ENCODE measurements at places on chromosomes 12 and 14.

DNA sequence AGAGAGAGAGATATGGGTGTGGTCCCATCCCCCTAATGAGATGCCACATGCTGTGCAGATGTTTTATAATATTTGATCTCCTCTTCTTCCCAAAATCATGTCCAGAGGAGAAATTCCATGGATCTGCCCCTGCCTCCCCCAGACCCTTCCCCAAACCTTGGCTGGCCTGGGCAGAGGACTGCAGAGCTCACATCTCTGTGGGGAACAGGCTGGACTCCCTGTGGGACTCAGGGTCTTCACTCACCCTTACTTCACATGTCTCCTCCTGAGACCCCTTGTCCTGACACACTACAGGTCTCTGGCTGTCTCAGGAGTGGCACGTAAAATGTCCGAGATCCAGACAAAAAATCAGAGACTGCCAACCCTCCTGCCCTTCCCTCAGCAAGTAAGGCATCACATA lies 76.0 kb upstream of the CAPRIN2 start:
- DNase-seq, result no peak

- no peak for DNase-seq
Measured at GRCh38 chr14:22830443-22831010, 840 bp downstream of the MRPL52 start.

DNA sequence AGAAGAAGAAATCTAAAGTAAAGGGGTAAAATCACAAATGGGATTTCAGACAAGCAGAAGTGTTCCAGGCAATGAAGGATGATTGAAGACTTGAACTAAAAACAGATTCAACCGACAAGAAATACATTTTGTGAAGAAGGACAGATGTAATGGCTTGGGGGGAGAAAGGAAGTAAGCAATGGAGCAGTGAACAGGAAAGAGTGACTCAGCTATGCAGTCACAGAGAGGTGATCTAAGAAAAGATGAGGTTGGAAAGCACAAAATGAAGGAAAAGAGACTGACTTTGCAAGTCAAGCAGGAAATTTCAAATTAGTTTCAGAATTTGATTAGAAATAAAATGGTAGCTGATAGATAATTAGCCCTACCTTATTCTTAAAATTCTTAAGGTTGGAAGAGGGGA lies 66.5 kb downstream of the PUS7L start:
- no peak for DNase-seq

GRCh38 chr12:10501030-10501429 lies 4.7 kb upstream of the EIF2S3B start:
- no peak for DNase-seq

DNA sequence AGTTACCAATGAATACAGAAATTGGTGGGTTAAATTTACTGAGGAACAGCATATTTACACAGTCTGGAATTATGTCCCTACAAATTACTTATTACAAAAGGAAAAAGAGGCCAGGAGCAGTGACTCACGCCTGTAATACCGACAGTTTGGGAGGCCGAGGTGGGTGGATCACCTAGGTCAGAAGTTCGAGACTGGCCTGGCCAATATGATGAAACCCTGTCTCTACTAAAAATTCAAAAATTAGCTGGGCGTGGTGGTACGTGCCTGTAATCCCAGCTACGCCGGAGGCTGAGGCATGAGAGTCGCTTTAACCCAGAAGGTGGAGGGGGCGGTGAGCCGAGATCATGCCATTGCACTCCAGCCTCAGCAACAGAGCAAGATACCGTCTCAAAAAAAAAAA lies 52.6 kb downstream of the HECTD1 start:
- no peak for DNase-seq

DNA sequence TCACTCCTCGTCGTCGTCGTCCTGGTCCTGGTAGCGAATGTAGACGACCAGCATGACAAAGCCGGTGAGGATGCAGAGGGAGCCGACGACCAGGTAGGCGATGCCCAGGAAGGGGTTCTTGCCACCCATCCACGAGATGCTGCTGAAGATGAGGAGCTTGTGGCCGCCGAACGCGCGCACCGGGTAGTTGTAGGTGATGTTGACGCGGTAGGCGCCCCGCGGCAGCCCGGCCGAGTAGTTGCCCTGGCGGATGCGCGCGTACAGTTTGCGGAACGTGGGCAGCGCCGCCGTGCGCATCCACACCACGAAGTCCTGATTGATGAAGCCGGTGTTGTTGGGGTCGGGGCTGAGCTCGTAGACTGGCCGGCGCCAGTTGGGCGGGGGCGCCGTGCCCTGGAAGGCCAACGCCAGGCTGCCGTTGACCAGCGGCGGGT lies 1.0 kb downstream of the TMEM30B start:
- DNase-seq, result peak; percentile 30

GRCh38 chr12:131194166-131194565 lies 240.5 kb downstream of the ADGRD1 start:
- DNase-seq, result no peak

DNA sequence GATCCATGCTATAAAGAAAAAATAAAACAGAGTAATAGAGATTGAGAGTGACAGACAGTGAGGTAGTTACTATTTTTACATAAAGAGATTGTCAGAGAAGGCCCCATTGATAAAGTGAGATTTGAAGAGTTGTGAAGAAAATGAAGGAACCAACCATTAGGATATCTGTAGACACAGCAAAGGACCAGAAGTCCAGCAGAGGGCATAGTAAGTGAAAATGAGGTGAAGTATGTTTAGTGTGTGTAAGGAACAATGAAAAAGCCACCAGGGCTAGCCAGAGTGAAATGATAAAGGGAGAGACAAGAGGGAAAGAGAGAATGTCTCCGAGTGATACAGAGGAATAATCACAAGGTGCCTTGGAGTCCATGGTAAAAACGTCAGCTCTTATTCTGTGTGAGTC lies 411.0 kb downstream of the NELL2 start:
- DNase-seq, result no peak

DNA sequence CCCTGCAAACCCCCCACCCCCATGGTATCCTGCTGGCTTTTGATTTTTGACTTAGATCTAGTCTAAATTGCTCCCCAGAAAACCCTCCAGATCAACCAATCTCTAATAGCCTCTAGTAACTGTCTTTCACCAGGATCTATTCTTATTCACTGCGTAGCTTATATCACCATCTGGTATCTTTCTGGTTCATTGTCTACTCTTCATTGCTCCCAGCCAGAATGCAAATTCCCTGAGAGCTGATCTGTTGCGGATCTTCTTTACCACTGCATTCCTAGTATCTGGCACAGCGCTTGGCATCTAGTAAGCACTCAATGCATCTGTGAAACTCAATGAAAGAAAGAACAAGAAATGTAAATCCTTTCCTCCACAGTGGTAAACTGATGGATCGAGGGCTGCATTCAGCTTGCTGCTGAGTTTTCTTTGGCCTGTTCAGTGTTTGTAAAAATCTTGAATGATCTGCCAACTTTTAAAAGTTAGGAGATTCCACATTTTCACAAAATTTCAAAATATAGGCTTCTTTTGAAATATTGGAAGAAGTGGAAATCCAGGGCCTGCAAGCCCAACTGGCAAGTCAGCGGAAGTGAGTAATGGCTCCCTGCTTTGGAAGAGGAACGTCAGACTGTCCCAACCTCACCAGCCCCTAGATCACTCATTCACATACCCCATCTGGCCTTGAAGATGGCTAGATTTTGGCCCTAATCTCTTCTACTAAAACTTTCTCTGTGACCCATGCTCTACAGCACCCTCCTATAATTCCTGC lies 274.2 kb downstream of the SSPN start:
- DNase-seq, result no peak

DNA sequence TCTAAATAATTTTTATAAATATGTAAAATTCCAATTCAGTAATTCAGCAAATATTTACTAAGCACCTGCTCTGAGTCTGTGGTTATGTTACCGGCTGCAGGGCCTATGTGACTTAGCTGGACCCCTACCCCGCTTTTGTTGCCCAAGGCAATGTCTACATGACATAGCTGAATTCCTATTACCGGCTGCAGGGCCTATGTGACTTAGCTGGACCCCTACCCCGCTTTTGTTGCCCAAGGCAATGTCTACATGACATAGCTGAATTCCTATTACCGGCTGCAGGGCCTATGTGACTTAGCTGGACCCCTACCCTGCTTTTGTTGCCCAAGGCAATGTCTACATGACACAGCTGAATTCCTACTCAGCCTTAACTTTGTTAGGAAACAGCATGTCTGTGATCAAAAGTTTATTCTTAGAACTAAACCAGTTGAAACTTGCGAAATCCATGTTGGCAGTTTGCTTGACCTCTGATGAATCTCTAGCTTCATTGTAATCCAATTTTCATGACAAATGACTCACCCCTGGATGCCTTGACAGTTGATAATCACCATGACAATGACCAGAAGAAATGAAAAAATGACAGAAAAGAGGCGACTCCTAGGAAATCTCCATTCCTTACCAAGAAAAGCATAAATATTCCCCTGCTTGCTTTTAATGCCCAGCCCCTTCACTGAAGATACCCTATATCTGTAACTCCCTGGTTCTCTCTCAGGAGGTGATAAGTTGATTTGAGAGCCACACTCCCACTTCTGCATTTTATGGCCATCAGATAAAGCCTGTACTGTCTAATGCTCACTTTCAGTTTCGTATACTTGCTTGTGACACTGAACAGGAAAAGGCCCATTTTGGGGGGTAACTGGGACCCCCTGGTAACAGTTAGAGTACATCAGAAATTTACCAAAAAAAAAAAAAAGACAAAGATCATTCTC lies 148.4 kb upstream of the SYT10 start:
- no peak for DNase-seq

DNA sequence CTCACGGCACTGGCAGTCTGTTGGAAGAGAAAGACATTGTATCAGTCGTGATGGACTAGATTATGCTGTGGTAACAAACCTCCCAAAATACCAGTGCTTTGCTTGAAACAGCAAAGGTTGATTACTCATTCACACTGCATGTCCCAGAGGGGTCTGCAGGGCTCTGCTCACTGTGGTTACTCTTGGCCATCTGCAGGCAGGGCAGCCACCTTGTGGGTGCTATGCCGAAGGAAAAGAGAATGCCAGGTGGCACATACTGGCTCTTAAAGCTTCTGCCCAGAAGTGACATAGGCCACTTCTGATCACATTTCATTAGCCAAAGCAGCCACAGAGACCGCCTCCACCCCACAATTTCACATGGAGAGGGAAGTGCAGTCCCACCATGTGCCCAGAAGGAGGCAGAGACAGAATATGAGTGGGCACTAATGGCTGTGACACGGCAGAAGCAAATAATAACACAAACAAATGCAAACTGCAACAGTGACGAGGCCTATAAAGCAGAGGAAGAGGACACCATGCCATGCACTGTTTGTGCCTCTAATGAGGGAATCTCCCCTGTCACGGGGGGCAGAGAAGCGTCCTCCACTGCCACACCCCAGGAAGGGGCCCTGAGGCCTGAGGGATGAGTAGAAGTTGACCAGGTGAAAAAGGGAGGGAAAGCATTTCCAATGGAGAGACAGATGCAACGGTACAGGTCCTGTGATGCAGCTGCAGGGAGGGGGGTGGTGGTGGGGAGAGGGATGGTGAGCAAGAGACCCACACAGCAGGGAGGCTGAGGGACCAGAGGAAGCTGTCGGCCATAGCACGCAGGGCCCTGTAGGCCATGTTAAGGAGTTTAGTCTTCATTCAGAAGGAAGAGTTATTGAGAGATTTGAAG lies 51.7 kb upstream of the KICS2 start:
- DNase-seq, result peak; percentile 27

- DNase-seq, result no peak
Measured at GRCh38 chr14:104551851-104552737, 27.5 kb upstream of the C14orf180 start.

DNA sequence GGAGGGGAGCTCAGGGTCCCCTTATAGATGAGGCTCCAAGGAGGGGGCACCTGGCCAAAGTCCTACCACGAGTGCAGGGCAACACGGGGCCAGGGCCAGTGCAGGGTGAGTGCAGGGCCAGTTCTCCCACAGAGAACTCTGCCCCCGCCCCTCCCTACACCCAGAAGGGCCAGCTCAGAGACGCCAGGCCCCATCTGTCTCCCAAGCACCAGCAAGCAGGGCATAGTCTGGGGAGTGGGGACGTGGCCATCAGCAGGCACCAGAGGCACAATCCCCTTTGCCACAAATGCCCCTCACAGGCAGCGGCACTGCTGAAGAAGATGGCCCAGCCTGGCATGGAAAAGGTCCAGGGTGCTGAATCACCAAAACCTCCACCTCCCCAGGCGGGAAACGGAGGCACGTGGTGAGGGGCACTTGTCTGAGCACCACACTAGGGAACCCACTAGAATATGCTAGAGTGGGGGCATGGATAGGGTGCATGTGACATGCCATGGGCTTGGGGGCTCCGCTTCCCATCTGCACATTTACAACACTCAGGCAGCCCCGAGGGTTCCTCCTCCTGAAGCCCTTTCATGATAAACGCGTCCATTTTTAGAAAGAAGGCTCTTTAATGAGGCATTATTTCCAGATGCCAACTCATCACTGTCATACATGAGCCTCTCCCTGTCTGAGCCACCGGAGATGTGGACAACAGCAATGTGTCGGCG lies 17.8 kb downstream of the CCDC85C start:
- no peak for DNase-seq

DNA sequence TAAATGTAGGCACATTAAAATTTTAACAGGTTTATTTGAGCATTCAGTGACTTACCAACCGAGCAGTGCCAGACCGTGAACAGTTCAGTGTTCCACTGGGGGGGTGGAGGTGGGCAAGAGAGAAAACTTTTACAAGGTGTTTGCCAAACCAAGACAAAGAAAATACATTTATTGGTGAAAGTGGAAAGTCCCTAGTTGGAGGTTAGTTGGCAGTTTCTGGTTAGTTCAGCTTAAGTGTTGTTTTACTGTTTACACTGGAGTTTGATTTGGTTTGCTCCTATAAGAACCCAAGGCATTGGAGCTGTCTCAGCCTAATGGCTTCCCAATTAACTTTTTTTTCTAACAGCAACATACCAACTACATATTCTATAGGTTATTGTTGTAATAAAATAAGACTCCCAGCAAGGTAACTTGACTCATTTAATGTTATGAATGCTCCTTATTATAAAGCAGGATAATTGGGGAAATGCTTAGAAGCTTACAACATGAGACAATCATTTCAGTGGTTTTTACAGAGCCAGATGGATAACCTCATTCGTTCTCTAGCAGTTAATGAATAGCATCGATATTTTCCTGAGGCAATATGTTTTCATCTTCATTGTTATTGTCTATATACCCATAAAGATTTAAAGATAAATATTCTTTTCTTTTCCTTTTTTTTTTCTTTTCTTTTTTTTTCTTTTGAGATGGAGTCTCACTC lies 115.8 kb downstream of the ETNK1 start:
- no peak for DNase-seq

GRCh38 chr12:12290206-12290605 lies 23.4 kb upstream of the LRP6 start:
- DNase-seq, result no peak

- peak; percentile 94 for DNase-seq
Measured at GRCh38 chr12:109093022-109093918, at the start of gene ALKBH2. TSS of gene ALKBH2 (minus strand) at chr12:109093472. CDS start at chr12:109092786, 686 bp downstream.

DNA sequence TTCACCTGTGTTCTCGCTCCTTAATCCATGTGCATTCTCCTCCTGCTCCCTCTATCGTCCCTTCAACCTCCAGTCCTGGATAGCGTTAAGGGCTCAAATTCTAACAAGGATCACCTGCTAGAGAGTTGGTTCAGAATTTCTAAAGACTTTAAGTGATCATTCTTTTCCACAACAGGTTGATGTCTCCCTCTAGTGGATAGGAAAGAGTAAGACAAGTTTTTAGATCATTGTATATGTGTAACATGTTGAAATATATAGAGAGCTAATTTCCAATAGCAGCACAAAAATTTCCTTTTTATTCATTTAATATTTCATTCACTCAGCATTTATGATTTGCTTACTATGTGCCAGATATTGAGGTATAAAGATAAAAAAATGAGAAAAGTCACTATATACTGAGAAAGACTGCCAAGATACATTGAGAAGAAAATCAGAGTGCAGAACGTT lies 9.3 kb upstream of the ESR2 start:
- no peak for DNase-seq

GRCh38 chr14:45698462-45699134 lies 445.6 kb upstream of the MIS18BP1 start:
- DNase-seq, result no peak
